Activated CD4-positive, alpha-beta T cell treated with anti-CD3 and anti-CD28 coated beads, Interleukin-2, amount 10 ng/mL, durations not matched to agents 7 days and 5 days (primary cell): ENCODE measurements at places on chromosomes 16 and 17. TPM values are rescaled to one million over a fixed set of nuclear protein-coding genes. Genes with fewer than 3 reads are reported as not detected.

The CCT6B gene
- total RNA-seq, result 2.0 TPM

The FOXL1 gene
- total RNA-seq, result not detected

The FZD2 gene
- 0.15 TPM for total RNA-seq

The FOXF1 gene
- total RNA-seq, result not detected

The NPIPB9 gene
- total RNA-seq, result 2.5 TPM

The SMIM22 gene
- not detected for total RNA-seq

The RAB11FIP4 gene
- total RNA-seq, result 35.5 TPM

The CCDC102A gene
- 8.1 TPM for total RNA-seq

The MRC2 gene
- total RNA-seq, result 4.0 TPM

The TBX2 gene
- not detected for total RNA-seq

The CD68 gene
- 3.8 TPM for total RNA-seq
